ENCODE measurements at places on chromosomes 4 and X.

DNA sequence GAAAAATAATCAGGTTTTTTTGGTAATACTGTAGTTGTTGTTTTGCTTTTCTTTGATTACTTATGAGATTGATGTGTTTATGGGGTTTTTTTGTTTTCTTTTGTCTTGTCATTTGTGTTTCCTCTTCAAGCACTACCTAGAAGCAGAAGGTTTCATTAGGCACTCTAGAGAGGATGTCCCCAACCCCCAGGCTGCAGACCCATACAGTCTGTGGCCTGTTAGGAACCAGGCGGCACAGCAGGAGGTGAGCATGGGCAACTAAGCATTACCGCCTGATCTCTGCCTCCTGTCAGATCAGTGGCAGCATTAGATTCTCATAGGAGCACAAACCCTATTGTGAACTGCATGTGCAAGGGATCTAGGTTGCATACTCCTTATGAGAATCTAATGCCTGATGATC lies 22.9 kb upstream of the NOCT start:
- no peak for DNase-seq

DNA sequence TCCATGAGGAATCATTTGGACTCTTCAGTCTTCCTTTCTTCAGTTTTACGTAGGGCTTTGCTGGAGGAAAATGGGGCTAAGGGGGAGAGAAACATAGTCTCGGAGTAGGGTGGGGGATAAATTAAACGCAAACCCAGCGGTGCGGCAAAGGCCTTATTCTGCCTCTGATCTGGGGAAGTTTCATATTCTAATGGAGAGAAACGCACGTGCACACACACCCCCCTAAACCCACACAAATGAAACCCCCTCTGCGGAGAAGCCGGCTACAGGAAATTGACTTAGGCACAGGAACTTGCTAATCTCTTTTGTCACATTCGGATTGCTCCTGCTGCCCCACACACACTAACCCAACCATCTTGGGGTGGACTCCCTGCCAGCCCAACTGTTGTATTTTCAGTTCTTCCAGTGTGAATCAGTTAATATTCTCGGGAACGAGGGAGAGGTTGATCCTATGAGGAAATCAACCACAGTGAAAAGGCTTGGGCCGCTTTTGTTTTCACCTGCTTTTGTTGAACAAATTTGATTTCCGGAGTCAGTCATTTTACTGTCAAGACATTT lies at the start of gene RHOH:
RHOH (plus strand) TSS at position 308 of the 558 bp plus-strand sequence. CDS start 46,356 bp downstream, outside the sequence.
- peak; percentile 74 for DNase-seq

DNA sequence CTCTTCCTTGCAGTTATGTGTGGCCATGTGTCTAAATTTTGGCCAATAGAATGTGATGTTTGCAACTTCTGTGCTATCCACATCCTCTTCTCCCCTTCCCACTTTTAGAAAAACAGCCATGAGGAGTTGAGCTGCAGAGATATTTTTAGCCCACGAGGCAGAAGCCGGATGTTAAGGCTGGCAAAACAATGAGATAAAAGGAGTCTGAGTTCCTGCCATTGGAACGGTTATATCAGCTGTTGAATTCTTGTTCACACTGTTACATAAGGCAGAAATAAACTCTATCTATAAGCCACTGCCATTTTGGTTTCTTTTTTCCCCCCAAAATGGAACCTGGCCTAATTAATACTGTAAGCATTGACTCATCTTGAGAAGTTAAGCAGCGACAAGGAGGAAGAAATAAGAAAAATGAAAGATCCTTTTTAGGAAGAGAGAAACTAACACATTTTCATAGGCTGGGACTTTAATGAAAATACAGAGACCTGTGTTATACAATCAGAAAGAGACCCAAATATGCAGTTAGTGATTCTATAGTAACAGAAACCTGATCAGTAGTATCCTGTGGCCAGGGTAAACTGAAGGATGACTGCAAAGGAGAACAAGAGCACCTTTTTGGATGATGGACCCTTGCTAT lies 200.5 kb downstream of the INPP4B start:
- no peak for DNase-seq

- DNase-seq: no peak
Measured at GRCh38 chrX:20715176-20715575, 448.5 kb upstream of the RPS6KA3 start.

- DNase-seq: no peak
Measured at GRCh38 chrX:107576841-107577240, 51.5 kb upstream of the PRPS1 start.

Data from activated CD8-positive, alpha-beta memory T cell treated with anti-CD3 and anti-CD28 coated beads for 4 hours (primary cell).